ENCODE measurements at places on chromosomes 1 and 21.
A peak's percentile ranks its signal among the peaks of the same experiment; 100 is the strongest.

DNA sequence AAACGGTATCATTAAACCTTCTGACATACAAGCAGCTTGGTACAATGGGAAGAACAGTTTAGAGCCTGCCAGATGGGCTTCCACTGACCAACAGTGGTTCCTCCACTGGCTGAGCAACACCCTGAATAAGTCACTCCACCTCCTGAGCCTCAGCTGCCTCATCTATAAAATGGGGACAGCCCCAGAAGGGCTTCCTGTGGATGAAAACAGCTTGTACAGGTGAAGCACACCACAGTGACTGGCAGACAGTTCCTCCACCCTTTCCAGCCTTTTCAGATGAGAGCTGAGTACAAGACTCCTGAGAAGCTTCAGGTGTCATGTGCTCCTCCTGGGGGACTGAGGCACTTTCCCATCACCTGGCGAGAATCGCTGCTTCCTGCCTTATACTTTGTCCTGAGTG is 2.1 kb downstream of the CAPZB start:
- DNase-seq, result no peak

- DNase-seq, result no peak
Measured at GRCh38 chr1:240836271-240836670, 224.3 kb upstream of the GREM2 start.

GRCh38 chr1:15961492-15961891 is 14.4 kb downstream of the ZBTB17 start:
- no peak for DNase-seq

DNA sequence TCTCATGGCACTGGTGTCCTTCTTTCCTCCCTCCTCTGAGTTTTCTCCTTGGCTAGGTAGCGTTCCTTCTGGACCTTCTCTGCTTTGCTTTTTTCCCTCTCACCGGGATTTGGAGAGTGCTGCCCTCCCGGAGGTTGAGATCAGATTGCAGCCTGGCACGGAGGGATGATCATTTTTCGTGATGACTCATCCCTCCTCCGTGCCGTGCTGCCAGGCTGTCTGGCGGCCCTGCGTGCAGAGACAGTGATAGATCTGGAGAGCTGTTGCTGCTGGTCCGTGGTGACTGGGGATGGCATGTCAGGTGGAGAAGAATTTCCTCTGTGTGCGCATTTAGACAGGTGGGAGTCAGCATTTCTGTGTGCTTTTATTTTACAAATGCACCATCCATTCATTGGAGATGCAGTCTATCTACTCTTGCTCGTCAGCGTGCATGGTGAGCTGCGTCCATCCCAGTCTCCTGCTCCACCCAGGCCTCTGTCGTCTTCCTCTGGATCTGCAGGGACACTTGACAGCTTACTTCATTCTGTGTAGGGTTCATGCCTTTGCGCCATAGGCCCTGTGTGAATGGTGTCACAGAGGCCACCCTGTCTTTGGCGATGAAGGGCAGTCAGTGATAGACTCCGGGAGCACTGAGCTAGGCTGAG is 104.4 kb downstream of the PCBP3 start:
- DNase-seq, result peak; percentile 48

GRCh38 chr1:31583995-31584868 is 7.9 kb downstream of the TINAGL1 start:
- DNase-seq, result no peak

GRCh38 chr1:112794654-112795239 is 79.6 kb upstream of the PPM1J start:
- no peak for DNase-seq

DNA sequence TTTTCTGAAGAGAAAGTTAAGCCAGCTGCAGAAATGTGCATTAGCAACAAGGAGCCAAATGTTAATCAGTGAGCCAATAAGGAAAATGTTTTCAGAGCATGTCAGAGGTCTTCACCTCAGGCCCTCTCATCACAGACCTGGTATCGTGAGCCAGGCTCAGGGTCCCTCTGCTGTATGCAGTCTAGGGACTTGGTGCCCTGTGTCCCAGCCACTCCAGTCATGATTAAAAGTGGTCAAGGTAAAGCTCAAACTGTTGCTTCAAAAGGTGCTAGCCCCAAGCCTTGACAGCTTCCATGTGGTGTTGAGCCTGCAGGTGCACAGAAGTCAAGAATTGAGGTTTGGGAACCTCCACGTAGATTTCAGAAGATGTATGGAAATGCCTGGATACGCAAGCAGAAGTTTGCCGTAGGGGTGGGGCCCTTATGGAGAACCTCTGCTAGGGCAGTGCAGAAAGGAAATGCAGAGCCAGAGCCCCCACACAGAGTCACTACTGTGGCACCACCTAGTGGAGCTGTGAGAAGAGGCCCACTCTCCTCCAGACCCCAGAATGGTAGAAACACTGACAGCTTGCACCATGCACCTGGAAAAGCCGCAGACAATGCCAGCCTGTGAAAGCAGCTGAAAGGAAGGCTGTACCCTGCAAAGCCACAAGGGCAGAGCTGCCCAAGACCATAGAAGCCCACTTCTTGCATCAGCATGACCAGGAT is 1128.7 kb downstream of the AMY1C start:
- no peak for DNase-seq
